ENCODE measurements at places on chromosomes 4 and X.

DNA sequence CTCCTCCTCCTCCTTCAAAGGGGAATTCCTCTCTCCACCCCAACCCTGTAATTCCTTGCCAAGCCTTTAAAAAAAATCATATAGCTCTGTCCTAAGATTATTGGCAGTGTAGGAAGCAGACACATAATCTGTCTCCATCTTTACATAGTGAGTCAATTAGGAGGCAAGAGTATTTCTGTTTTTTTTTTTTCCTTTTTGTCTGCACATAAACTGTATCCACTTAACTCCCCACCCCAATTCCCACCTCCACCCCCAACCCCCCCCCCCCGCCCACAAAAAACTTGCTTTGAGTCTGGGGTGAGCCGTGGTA lies 182.5 kb downstream of the RASL11B start:
- DNase-seq, result no peak

GRCh38 chrX:50852524-50852923 lies 38.5 kb upstream of the SHROOM4 start:
- no peak for DNase-seq

- no peak for DNase-seq
These were observed 172.4 kb downstream of the TLL1 start for GRCh38 chr4:166045457-166045856.

- no peak for DNase-seq
These were observed 198.3 kb upstream of the MID1 start for GRCh38 chrX:10818651-10819050.

GRCh38 chrX:16316331-16316730 lies 149.1 kb downstream of the MAGEB17 start:
- DNase-seq, result no peak

- peak; percentile 18 for DNase-seq
These were observed 351.3 kb downstream of the NAP1L3 start for GRCh38 chrX:93322110-93322509.

- DNase-seq, result no peak
These were observed 5.9 kb upstream of the HPGD start for GRCh38 chr4:174528226-174528625.

GRCh38 chr4:179989975-179990374 lies 2253.2 kb upstream of the TENM3 start:
- DNase-seq, result no peak

- DNase-seq, result no peak
These were observed 104.4 kb upstream of the CXCL13 start for GRCh38 chr4:77501240-77501639.

GRCh38 chr4:132001542-132001941 lies 1147.6 kb upstream of the PCDH10 start:
- no peak for DNase-seq

GRCh38 chr4:74377714-74378113 lies 12.8 kb downstream of the EREG start:
- DNase-seq, result no peak

- DNase-seq, result no peak
These were observed 22.8 kb downstream of the GPAT3 start for GRCh38 chr4:83558680-83559079.

DNA sequence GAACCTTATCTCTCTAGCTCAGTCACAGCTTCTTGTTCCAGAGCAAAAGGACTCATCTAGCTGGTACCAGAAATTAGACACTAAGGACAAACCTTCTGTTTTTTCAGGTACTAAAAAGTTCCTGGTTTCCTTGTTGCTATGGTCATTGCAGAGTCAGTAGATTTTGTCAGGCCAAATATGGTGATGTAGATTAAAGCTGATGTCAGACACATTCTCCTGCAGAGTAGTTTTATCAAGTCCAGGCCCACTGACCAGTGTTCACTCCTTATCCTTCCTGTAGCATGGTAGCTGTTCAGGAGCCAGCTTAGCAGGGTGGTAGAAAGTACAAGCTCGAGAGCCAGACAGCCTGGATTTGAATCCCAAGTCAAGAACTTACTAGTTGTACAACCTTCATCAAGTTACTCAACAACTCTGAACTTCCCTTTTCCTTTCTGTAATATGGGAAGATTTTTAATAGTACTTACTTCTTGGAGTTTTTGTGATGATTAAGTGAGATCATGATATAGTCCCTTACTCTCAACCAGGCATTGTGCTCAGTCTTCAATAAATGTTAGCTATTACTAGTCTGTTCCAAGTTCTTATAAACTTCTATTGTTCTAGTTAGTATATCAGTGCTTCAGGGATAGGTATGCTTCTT lies 17.9 kb downstream of the OCRL start:
- no peak for DNase-seq

GRCh38 chr4:25827373-25827772 lies 35.4 kb downstream of the SEL1L3 start:
- no peak for DNase-seq

DNA sequence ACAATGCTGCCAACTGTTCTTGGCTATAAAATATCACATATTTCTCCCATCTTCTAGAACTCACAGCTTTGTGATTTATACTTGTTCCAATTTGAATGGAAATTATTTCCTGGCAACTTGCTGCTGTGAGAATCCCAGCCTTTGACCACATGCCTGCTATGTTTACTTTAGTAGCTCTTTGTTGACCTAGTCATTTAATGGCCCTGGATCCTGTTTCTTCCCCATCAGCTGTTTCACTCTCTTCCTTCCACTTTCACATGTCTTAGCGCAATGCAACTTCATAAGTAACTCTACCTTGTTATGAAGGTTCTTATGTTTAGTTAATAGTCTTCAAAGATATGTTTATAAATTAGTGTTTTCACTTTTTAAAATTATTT lies 1973.6 kb upstream of the AGA start:
- DNase-seq, result no peak

DNA sequence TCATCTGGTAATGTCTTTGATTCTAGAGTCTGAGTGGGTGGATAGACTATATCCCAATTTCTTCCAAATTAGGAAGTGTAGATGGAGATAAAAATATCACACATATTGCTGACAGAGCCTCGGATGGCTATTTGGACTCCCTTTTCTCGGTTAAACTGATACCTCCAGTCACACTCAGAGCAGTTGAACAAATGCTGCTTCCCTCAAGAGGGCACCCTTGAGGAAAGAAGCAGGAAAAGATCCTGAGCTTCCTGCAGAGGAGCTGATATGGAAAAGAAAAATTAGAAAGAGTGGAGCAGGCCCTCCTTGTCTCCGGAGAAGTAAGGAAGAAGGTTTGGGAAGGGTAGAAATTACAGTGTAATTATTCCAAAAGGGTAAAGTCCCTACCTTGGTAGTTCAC lies 96.2 kb upstream of the CCSER1 start:
- DNase-seq, result no peak

GRCh38 chr4:186486172-186486571 lies 69.2 kb downstream of the MTNR1A start:
- no peak for DNase-seq

- no peak for DNase-seq
These were observed 63.8 kb upstream of the HPRT1 start for GRCh38 chrX:134396174-134396573.

- no peak for DNase-seq
These were observed 1.4 kb downstream of the APLN start for GRCh38 chrX:129653181-129653970.

DNA sequence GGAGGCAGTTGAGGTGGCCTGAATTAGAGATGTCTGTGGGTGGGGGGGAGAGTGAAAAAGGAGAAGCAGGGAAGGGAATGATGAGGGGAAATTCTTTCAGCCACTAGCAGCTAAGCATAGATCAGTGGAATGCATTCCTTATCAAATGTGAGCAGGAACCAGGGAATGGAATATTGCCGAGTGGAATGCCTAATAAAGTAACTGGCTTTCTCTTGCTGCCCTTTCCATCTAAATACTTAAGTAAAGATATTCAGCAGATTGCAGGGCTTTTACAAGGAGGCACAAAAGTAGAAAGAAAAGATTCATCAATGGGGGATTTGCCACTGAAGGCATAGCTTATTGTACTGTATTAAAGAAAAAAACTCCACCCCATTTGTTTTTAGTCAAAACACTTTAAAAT lies 263.0 kb upstream of the RPS6KA3 start:
- DNase-seq, result no peak

- no peak for DNase-seq
These were observed 4.9 kb downstream of the SMR3A start for GRCh38 chr4:70365479-70365878.

DNA sequence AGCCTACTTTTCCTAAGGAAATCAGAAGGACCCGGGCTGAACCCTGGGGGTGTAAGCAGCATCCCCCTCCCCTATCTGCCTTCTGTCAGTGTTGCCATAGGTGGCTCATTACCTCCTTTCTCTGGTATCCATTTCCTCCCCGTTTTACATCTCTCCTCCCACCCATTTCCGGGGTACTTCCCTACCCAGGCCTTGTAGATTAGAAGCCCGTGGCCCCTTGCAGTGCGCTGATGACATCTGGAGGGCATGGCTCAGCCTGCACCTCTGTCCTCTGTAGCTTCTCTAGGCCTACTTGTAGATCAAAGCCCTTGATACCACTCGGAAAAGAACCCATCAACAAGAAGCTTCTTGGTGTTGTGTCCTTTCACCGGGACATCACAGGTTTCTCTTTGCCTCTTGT lies 71.8 kb downstream of the NBDY start:
- DNase-seq, result no peak

DNA sequence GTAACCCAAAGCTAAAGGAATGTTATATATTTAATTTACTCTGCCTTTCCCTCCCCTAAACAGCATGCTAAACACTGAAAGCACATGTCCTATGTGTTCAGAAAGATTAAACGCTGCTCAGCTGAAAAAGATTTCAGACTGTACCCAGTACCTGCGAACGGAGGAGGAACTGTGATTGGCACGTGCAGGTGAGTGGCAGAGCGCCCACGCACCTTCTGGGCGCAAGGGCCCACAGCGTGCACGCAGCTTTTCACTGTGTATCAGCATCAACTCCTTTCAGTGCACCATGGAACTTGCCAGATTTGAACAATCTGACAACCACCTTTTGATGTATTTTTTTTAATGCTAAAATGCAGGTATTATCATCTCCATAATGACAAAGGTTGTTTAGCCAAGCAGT lies 87.7 kb downstream of the RFC1 start:
- DNase-seq, result no peak

DNA sequence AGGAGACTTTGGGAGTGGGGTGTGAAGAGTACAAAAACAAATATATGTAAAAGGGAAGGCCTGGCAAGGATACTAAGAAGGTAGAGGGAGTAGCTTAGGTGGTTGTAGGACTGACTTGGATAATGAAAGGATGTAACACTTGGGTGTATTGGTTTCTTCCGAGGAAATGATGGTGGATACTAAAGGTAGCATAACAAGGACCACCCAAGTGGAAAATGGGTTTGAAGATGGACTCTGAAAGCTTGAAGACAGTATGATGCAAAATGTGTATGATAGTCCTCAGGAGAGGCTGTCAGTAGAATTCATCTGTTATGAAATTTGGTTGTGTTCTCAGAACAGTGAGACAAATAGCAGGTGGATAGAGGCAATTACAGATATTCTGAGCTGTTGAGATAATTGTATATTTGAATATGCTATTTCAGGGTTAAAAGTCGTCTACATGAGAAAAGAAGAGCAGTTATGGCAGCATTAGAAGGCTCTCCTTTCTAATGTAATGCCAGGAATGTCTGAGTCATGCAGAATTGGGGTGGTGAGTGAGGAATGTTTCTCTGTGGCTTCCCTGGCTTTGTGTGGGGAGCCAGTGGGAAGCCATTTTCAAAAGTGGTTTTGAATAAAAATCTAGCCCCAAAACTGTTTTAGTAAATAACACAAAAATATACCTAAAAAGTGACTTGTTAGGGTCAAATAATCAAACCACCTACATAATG lies 75.6 kb downstream of the FHIP1A start:
- DNase-seq, result no peak

- DNase-seq, result no peak
These were observed 198.6 kb downstream of the CEP135 start for GRCh38 chr4:56147371-56147770.

DNA sequence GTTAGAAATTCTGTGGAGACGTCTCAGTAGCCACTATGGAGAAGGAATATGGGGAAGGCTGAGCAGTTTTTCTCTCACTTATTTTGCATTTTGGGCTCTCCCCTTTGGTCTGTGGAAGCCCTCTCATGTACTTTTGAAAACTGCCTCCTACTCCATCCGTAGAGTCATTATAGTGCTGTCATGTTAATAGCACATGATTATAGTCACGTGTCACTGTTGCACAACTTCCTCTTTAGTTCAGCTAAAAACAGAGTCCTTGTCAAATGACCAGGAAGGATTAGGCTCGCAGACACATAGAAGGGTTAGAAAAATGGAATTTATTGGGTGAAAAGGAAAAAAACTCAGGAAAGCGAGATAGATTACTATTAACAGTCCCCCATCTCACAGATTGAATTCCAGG lies 258.2 kb upstream of the CXorf51A start:
- no peak for DNase-seq

GRCh38 chr4:23878912-23879732 lies 10.7 kb downstream of the PPARGC1A start:
- DNase-seq, result no peak

GRCh38 chr4:141241986-141242385 lies 21.3 kb downstream of the ZNF330 start:
- DNase-seq, result no peak

DNA sequence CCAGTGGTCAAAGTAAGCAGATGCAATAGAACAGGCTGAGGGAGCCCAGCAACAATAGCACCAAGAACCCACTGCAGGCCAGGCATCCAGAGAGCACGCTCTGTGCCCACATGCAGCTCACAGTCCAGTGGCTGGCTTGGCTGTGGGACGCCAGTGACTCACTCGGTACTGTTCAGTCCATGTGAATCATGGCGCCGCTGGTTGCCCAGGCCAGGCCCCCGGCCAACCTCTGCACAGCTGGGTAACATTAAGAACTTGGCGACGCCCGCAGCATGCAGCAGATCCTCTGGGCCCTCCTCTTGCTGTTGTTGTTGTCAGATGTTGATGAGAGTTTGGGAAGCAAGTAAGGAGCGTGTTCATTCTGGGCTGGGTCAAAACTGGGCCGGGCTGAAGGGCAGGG lies 60.5 kb downstream of the MSX1 start:
- peak; percentile 71 for DNase-seq

DNA sequence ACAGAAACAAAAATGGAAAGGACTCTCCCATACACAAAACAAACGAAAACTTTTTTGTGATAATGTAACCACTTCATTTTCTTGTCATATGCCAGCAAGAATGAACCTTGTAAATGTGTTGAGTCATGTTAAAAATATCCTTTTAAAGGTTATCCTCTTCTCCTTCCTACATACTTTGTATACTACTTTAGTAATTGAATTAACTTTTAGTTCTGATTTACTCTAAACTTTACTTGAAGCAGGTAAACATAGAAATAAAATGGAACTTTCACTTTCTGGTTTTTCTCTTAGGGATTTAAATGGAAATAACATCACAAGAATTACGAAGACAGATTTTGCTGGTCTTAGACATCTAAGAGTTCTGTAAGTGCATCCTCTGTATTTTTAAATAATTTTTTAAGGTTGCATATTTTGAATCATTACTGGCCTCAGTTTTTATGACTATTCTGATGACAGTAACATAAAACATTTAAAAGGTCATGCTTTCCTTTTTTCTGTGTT lies 4.7 kb downstream of the SLIT2 start:
- no peak for DNase-seq

DNA sequence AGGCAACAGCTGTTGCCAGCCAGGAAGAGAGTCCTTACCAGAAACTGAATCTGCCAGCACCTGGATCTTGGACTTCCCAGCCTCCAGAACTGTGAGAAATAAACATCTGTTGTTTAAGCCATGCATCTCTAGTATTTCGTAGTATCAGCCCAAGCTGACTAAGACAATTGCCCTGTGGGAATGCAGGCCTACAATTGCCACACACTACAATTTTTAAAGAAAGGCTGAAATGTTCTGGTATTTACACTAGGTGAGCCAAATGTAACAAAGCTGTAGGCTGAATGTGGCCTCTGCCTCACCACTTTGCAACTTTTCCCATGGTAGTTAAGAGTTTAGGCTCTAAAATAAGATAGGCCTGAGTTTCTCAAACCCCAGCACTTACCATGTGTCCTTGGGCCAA lies 59.1 kb downstream of the SPATA18 start:
- DNase-seq, result no peak

Measured in aorta (tissue), 5 donors.